ENCODE measurements at places on chromosomes 12 and 14.

- no peak for DNase-seq
Observed at GRCh38 chr14:77640756-77641533, 24.5 kb upstream of the SPTLC2 start.

- DNase-seq: no peak
Observed at GRCh38 chr12:111503116-111503515, 96.0 kb downstream of the ATXN2 start.

- DNase-seq: no peak
Observed at GRCh38 chr14:71243697-71244096, 336.4 kb downstream of the PCNX1 start.

DNA sequence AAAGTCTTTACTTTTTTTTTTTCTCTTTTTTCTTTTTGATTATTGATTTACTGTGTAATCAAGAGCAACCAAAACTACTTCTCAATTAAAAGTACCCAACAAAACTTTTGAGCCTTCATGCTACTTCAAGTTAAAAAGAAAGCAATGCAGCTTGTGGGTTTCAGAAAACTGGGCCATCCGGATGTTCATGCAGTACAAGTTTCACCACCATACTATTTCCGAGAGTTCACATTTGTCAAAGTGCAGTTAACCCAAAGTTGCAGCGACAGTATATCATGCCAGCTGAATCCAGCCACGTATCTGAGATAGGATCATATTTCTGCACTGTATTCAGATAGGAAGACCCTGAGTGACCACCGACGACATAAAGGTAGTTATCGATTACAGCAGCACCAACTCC lies 33.0 kb downstream of the KLHL28 start:
- no peak for DNase-seq

DNA sequence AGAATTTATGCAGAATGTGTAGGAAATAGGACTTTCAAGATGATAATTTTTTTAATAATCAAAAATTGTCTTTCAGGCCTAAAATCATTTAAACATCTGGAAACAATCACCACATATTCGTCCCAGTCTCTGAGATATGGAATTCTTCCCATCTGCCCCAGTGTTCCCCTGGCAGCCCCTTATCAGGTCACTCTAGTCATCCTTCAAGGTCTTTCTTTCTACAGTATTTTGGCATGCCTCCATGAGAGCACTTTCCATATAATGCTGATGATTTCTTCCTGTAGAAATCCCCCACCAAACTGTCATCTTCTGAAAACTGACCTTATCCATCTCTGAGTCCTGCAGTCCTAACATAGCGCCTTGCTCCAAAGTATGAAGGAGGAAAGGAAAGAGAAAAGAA lies 422.1 kb downstream of the RPS29 start:
- DNase-seq: no peak

- no peak for DNase-seq
Observed at GRCh38 chr12:11838403-11838802, 188.9 kb downstream of the ETV6 start.

- DNase-seq: peak; percentile 8
Observed at GRCh38 chr12:18492372-18493025, 231.2 kb downstream of the PIK3C2G start.

- DNase-seq: peak; percentile 43
Observed at GRCh38 chr12:55780685-55781084, 36.8 kb downstream of the SARNP start.

DNA sequence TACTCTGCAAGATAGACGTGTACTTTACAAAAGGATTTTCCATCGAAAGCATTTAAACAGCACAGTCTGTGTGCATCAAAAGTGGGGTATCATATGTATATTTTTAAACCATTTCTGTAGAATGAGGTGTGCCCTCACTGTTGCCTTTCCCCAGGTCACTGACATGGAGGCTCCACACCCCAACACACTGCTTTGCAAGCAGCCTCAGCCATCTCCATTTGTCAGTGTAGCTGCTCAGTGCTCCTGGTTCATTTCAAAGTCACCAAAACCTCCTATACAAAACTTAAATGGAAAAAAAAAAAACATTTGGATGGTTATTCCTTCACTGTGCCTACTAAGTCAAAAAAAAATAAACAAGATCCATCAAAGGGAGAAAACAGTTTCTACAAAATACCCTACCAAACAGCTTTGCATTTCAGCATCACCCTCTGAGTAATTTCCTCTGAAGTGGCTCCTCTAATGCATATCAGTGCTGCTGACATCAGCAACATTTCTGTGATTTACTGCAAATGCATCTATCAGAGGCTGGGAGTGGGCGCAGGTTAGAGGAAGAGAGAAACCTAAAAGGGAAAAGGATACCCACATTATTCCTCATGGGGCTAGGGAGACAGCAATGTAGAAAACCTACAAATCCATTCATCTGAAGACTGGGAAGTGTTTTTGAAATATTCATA lies 46.0 kb downstream of the KCNK10 start:
- no peak for DNase-seq

GRCh38 chr14:92122351-92122677 lies 545 bp downstream of the CPSF2 start:
- DNase-seq: no peak

DNA sequence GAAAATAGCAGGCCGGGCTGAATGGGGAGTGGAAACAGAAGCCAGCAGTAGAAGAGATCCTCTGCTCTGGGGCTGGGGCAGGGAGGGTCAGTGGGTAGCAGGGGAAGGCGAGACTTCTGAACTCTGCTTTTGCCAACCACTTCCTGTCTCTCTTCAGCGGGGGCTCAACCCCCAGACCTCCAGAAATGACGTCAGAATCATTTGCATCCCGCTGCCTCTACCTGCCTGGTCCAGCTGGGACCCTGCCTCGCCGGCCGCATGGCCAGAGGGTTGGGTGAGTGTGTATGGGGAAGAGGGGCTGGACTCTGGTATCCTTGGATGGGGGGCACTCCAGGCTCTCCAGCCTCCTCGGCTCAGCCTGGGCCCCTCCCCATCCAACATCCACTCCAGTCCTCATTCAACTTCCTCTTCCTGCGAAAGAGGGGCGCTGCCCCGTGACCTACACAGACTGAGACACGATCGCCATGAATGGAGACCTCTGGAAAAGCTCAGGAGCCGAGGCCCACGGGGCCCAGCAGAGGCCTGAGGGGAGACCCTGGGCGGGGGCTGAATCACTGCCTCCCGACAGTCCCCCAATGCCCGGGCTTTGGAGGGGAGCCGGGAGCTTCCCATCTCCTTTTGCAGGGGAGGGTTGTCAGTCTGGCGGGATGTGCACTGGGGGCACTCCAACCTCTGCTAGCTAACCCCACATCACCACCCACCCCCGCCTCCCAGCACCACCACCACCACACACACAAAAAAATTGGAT lies 458 bp upstream of the HOXC4 start:
- DNase-seq: no peak

DNA sequence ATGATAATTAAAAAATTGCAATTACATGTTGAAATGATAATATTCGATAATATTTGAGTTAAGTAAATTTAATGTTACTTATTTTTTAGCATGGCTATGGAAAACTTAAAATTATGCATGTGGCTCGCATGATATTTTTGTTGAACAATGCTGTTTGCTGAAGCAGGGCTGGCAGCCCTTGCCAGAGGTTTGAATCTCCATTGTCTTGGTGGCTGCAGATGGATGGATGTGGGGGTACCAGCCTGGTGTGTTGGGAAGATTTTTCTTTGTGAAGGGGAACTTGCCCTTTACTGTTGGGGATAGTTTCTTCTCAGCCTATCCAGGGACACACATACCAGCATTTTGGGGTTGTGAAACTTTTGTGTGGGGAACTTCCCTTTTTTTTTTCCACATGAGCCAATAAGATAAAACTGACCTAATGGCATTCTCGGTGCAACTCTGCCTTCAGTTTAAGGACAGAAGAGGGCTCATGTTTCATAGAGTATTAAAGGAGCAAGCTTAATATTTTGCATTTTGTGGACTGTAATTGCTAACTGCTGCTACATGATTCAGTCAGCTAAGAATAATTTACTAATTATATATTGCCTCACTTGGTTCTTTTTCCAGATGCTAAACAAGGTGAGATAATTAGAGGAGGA lies 8.8 kb downstream of the RASSF3 start:
- peak; percentile 37 for DNase-seq

GRCh38 chr12:87667378-87667777 lies 361.8 kb downstream of the C12orf50 start:
- peak; percentile 31 for DNase-seq

- DNase-seq: no peak
Observed at GRCh38 chr12:58774731-58775130, 145.6 kb downstream of the LRIG3 start.

DNA sequence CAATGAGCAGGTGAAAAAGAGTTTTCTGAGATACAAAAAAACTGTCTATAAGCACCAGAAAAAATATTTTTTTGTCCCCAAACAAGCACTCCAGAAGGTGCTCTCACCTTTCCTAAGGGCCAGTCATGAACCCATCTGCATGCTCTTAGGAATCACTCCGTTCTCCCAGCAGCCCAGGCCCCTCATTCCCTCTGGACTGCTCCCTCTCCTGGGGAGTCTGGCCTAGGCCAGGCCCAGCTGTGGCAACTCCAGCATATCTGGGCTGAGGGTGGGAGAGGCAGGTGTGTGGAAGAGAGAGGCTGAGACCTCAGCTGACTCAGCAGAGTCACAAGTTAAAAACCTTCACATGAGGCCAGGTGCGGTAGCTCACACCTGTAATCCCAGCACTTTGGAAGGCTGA lies 54.6 kb downstream of the TRAFD1 start:
- DNase-seq: no peak

- DNase-seq: no peak
Observed at GRCh38 chr14:105066240-105067071, 1.2 kb upstream of the GPR132 start.

DNA sequence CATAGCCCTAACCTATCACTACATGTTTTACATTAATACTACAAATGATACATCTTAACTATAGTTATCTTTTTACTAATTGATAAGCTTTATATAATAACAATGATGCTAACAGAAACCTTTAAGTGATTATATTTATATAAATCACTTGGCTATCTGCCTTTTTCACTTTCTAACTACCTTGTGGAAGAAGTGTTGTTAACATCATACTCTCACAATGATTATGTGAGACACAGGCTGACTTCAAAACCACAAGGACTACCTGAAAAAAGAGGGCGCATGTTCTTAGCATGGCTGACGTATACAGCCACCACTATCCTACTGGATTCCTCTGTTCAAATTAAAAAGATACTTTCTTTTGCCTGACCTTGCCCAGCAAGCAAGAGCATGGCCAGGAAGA lies 135.3 kb upstream of the SOX5 start:
- no peak for DNase-seq

DNA sequence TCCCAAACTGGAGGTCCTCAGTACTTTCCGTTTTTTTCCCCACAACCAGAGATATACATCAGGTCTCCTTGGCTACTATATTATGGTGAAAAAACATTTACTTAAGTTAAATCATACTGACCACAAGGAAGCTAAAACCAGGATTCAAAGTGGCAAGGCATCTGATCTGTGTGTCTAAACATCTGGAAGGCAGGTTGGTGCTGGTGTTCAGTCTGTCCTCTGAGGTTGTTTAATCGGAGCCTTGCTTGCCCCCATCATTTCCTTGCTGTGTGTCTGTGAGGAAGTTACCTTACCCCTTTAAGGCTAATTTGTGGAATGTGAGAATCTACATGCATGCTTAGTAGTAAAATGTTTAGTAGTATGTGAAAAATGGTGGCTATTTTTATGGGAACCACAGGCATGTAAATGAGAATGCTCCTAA lies 75.6 kb downstream of the GALNT4 start:
- DNase-seq: peak; percentile 43

GRCh38 chr14:71883094-71883493 lies 49.1 kb upstream of the RGS6 start:
- DNase-seq: no peak

- no peak for DNase-seq
Observed at GRCh38 chr14:95663226-95663797, 22.9 kb upstream of the TCL1B start.

DNA sequence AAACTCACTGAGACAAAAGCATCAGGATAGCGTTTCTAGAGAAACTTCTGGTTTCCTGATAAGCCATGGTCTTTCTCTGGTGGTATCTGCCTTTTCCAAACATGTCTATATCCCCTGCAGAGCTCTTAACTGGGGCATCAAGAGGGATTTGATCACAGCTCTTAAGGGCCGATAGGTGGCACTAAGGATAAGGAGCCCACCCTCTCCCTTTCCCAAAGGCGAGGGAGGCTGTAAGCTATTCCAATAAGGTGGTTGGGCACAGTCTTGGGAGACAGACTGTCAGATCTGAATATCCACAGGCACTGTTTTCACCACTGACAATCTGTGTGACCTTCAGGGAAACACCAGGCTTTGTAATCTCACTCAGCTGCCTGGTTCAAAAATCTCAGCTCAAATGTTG lies 206.0 kb downstream of the ADGRD1 start:
- no peak for DNase-seq

- DNase-seq: no peak
Observed at GRCh38 chr12:6784296-6784695, 5.0 kb upstream of the CD4 start.

- DNase-seq: no peak
Observed at GRCh38 chr12:29216797-29217575, 67.9 kb downstream of the FAR2 start.

GRCh38 chr12:49375406-49375805 lies 8.1 kb downstream of the SPATS2 start:
- DNase-seq: no peak

DNA sequence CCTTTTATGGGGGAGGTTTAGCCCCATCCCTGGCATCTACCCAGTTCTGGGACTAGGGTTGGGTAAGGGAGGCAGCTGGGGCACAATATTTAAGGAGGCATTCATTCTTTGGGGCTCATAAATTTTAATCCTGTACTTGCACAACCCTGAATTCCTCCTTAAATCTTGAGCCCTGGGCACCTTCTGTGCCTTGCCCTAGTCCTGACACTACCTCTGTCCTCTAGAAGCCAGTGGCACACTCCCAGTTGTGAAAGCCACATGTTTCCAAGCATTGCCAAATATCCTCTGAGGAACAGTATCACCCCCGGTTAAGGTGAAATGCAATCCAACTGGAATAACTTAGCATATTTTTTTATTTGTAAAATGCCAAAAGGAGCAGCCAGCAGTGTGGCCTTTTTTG lies 36.6 kb downstream of the SLC16A7 start:
- DNase-seq: no peak

GRCh38 chr14:99509871-99510555 lies 28.8 kb downstream of the CCNK start:
- DNase-seq: no peak

- no peak for DNase-seq
Observed at GRCh38 chr14:24639270-24639669, 5.3 kb upstream of the GZMB start.

DNA sequence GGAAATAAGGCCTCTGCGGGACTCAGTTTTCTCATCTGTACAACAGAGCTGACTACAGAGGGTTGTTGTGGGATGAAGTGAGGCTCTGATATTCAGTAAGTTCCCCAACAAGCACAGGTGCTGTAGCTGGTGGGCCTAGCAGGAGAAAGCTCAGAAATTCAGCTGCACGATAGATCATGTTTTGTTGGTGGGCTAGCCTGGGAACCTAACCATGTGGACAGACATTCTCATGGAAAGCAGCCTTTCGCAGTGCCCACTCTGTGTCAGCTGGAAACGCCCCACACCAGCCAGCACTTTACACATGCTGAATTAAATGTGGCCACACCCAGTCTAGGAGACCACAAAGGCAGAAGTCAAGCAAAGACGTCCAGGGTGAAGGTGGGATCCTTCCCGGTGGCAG lies 16.1 kb downstream of the PITPNM2 start:
- DNase-seq: no peak
